ENCODE measurements at places on chromosomes 6 and 20.

DNA sequence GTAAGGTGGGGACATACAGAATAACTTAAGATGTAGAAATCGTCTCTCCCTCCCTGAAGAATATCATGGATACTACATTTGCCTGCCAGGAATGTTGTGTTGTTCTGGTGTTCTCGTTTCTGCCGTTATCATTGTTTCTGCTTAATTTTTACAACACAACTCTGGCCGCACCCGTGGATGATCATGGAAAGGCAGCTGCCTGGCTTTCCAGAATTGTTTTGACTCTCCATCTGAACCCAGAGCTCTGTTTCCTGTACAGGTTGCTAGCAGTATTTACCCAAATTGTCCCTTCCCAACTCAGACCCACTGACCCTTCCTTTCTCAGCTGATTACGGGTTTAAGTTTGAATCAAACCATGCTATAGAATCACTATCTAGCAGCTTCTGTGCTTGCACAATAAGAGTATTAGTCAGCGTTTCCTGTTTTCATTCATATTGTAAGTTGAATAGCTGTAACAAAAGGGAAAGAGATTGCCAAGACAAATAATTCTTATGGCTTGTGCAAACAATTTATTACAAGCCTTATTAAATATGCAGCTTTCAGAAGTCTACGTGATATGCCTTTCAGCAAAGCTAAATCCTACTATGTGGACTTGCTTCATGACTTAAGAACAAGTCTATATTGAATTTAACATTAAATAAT is 139.0 kb downstream of the MTHFD1L start:
- no peak for DNase-seq

- DNase-seq: no peak
These were observed 498.3 kb upstream of the AGPAT4 start for GRCh38 chr6:161772176-161772575.

GRCh38 chr20:10078403-10078802 is 43.6 kb downstream of the ANKEF1 start:
- no peak for DNase-seq

GRCh38 chr6:97689078-97689754 is 406.2 kb upstream of the MMS22L start:
- no peak for DNase-seq

- no peak for DNase-seq
These were observed 10.7 kb downstream of the NR2E1 start for GRCh38 chr6:108176281-108177089.

DNA sequence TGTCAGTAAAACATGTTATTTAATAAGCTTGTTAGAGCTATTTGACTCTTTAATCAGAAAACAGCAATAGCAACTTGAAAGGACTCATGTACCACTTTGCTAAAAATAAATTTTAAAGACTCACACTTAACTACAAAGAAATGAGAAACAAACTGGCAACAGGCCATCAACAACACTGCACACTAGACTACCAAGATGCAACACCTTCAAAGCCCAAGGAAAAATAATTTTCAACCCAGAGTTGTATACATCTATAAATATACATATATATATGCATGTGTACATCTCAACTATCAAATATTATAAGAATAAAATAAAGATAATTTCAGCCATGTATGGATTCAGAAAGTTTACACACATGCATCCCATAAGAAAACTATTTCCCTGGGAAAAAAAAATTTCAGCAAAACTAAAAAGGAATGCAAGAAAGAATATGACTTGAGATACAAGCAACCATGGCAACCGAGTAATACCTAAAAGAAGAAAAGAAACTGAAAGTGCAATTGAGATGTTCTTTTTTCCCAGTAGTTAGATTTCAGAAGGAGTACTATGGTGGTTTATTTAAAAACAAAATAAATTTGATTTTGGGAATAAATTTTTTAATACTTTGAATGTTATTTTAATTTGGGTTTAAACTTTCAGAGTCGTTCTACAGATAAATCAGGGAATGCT is 303.8 kb downstream of the UBE3D start:
- no peak for DNase-seq

- no peak for DNase-seq
These were observed 109.2 kb upstream of the ASF1A start for GRCh38 chr6:118784641-118785164.

DNA sequence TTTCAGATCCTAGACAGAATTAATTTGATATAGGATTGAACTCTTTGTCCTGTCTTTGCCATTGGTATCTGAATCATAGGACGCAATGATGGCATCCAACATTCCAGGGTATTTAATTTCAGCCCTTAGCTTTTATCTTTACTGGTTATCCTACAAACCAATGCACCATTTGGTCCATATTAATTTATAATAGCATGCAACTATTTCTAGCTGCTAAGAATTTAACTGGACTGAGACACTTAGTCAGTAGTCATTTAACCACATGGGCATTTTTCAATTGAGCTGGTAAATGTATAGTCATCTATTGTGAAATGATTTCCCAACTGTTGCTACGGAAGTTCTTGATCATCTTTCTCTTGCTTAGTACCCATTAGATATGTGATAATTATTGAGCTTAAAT is 141.1 kb downstream of the CD164 start:
- no peak for DNase-seq

- DNase-seq: no peak
These were observed 170.9 kb downstream of the PHF3 start for GRCh38 chr6:63806573-63806913.

DNA sequence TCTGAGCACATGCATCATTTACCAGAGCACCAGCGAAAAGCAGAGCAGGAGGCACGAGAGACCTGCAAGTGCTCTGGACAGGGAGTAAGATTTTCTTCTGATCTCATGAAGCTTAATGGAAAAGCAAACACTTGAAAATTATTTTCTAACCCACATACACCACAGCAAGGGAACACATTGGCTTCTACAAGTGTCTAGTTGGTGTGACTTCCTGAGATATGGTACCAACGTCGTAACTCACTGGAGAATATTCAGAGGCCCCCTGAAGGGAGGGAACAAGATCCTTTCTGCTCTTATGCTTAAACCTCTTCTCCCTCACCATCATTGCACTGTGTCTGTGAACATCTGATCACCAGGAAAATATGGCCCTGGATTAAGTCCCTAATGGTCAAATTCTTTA is 48.6 kb downstream of the PSMB1 start:
- DNase-seq: no peak

All from lower leg skin (tissue), 4 donors.